AG04450 (cell line): ENCODE measurements at places on chromosomes 3 and 15.

DNA sequence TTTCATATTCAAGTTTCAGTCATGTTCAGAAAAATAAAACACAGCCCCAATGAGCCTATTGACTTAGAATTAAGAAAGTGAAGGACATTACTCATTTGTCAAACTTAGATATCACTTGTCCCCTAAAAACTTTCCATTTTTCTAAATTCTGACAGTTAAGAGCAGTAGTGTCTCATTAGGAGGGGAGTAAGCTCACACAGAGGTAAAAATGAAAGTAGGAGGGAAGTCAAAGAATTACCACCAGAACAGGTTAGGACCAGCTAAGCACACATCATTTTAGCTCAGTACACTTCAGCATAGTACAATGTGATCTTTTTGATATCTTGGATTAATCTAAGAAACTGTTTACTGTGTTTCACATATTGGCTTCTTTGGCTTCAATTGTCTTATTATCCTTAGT lies 64.3 kb downstream of the OSTN start:
- DNase-seq = no peak

DNA sequence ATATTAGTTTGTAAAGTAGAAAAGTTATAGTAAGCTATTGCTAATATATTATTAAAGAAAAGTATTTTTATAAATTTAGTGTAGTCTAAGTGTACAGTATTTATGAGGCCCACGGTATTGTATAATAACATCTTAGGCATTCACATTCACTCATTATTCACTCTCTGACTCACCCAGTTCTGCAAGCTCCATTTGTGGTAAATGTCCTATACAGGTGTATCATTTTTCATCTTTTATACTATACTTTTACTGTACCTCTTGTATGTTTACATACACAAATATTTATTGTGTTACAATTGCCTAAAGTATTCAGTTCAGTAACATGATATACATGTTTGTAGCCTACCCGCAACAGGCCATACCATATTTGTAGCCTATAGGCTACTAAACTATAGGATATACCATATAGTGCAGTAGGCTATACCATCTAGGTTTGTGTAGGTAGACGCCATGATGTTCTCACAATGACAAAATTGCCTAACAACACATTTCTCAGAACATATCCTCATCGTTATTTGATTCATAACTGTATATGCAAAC lies 246.8 kb upstream of the ALCAM start:
- no peak for DNase-seq

DNA sequence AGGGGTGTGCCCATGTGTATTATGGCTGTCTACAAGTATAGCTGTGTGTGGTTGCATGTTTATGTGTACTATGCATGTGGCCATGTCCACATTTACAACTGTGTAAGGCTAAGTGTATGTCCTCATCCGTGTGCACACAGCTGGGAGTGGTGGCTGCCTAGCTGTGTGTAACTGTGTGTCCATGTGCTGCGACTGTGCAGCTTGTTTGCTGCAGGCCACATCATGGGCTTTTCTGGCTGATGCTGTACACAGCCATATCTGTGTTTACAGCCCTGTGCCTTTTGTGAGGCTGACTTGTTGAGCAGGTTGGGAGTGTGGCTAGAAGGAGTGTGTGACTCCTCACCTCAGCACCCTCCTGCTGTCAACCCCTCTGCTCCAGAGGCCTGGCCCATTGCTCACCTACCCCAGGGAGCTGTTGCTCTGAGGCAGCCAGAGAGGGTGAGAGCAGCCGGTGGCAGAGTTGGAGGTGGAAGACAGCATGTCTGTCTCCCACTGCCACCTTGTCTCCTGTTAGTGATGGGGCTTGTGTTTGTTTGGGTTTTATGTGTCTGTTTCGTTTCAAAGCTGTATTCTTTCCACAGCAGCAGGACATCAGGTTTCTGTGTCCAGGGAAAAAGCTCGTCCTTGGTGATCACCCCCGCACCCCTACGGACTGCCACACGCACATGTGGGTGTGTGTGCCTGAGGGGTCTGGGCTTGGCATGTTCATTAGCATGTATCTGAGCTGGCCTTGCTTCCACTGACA lies 1.4 kb upstream of the GRM2 start:
- DNase-seq = no peak

- DNase-seq = no peak
These were observed 34.0 kb downstream of the PIGB start for GRCh38 chr15:55353025-55353424.

DNA sequence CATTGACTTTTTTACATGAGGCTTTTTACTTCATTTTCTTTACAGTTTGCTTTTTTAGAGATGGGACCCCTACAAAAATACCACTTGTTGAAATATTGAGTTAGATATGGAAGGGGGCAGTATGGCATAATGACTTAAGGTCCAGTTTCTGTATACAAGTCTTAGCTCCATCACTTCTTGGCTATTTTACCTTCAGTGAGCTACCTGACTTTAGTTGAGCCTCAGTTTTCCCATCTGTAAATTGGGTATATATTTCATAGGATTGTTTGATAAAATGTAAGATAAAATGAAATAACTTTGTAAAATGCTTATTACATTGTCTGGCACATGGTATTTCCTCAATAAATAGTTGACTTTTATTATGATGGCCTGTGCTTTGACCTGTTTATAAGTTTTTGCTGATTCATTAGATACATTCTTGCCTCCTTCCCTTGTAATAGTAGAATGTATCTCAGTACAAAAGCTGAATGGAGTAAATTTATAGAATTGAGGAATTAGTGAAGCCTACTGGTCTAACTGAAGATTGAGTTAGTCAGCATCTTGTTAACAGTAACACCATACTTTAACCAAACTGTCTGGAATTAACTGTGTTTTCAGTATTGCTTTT lies 27.6 kb downstream of the TBC1D23 start:
- no peak for DNase-seq

GRCh38 chr3:70973558-70973957 lies 610.0 kb downstream of the FOXP1 start:
- DNase-seq = no peak

- DNase-seq = no peak
These were observed 136.5 kb downstream of the TPRA1 start for GRCh38 chr3:127454051-127454450.

DNA sequence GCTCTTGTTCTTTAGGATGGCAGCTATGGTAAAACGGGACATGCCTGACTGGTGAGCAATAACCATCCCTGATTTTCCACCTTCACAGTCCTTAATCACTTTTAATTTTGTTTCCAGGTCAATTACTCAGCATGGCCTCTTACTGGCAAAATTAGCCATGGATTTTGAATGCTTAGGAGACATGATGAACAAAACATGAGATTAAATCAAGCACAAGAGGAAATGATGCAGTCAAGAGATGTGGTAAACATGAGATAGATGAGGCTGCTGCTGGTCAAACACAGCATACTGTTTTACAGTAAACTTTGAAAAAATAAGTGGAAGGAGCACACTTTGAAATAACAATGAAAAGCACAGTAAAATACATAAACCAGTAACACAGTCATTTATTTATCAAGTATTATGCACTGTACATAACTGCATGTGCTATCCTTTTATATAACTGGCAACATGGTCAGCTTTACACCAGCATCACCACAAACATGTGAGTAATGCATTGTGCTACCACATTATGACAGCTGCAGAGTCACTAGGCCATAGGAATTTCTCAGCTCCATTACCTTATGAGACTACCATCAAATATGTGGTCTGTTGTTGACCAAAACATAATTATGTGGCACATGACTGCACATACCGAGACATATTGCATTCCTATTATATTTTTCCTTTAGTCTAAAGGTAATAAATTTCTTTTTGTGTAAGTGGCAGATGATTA lies 30.1 kb upstream of the ZNF502 start:
- no peak for DNase-seq

- no peak for DNase-seq
These were observed 122.8 kb upstream of the GALNT15 start for GRCh38 chr3:16051691-16052090.

GRCh38 chr3:40847551-40847992 lies 322.8 kb downstream of the ZNF621 start:
- DNase-seq = no peak

- DNase-seq = no peak
These were observed 26.3 kb downstream of the CDCP1 start for GRCh38 chr3:45119824-45120358.

DNA sequence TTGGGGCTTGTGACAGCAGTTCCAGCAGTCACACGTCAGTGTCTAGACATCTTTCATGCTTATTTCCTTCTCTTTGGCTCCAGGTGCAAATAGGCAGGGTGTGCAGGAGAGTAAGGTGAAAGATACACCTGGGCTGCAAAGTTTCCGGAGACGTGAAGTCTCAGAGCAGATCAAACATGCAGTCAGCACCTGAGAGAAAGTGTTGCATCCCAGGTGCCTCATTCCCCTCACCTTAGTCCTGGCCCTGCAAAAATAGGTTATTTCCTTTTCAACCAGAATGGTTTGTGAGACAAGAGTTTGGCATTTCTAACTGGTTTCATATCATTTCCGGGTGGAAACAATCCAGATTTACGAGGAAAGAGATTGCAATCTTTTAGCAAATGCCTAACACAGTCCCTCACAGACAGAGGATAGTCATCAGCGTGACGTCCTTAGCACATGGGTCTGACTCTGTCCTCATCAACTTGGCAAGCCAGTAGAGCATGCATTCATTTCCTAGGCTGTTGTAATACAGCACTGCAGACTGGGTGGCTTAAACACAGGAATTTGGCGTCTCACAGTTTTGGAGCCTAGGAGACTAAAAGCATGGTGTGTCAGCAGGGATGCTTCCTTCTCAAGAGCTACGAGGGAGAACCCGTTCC lies 58.2 kb upstream of the ARRDC4 start:
- DNase-seq = no peak

DNA sequence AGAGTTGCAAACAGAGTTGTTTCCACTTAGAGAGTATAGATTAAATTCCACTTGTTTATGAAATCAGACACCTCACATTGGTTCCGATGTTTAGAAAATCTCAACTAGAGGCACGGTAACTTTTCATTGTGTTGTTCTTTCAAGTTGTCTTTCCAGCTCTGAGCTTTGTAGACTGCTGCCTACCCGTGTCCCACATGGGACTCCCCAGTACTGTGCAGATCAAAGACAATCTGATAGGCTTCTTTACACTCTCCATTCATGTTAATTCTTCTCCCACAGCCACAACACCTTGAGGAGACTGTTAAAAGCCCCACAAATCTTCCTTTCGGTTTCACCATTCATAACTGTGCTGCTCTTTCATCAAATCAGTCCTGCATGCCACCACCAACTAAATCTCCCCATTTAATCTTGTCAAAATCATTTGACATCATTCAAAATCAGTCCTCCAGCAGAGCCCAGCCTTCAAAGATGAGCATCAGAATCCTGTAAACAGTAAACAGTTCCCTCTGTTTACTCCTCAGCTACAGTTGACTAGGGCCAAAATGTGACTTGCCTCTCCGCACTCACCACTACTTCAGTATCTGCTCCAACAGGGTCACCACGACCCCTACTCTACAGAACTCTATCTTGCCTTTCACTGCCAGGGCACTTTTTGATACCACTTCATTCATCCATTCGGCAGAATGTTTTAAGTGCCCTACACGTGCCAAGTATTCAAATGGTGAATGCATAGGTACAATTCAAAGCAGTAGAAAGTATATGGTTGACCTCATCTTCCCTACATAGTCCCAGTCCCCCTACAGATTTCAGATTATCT lies 8.3 kb downstream of the ANXA2 start:
- no peak for DNase-seq
